ENCODE measurements at places on chromosomes 16 and 17.
A peak's percentile ranks its signal among the peaks of the same experiment; 100 is the strongest.

- no peak for DNase-seq
Observed at GRCh38 chr17:29633886-29634285, 11.2 kb upstream of the CORO6 start.

- DNase-seq, result no peak
Observed at GRCh38 chr17:349666-350065, 2.9 kb downstream of the RPH3AL start.

GRCh38 chr16:67531247-67531646, 2.6 kb downstream of the RIPOR1 start:
- no peak for DNase-seq

- peak; percentile 38 for DNase-seq
Observed at GRCh38 chr17:42101513-42102292, 3.4 kb upstream of the ZNF385C start.

DNA sequence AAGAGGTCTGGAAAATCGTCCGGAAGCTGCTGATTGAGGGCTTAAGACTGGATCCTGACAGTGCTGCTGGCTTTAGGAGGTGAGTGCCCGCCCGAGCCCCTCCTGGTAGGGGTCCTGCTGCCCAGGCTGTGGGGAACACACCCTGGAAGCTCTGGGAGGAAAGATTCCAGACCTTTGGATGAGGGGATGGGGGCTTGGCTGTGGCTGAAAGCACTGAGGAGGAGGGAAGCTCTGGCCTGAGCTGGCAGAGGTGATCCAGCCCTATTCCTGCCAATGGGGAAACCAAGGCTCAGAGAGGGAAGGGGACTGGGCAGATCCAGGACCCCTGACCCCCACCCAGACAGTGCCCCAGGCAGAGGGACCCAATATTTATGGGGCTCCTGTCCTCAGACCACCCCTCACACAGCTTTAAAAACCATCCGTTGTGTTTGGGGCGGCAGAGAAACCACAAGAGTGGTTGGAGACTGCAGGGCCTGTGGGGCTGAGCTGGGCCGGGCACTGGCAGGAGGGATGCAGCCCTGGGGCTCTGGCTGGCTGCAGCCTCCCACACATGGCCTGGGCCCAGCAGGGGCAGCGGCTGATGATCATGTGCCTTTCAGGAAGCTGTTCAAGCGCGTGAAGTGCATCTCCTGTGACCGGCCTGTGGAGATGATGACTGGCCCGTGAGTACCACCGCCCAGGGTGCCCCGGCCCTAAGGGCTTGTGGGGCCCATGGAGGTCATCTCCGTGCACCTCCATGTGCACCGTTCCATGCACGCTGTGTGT, 22.8 kb downstream of the UBALD1 start:
- DNase-seq, result no peak

DNA sequence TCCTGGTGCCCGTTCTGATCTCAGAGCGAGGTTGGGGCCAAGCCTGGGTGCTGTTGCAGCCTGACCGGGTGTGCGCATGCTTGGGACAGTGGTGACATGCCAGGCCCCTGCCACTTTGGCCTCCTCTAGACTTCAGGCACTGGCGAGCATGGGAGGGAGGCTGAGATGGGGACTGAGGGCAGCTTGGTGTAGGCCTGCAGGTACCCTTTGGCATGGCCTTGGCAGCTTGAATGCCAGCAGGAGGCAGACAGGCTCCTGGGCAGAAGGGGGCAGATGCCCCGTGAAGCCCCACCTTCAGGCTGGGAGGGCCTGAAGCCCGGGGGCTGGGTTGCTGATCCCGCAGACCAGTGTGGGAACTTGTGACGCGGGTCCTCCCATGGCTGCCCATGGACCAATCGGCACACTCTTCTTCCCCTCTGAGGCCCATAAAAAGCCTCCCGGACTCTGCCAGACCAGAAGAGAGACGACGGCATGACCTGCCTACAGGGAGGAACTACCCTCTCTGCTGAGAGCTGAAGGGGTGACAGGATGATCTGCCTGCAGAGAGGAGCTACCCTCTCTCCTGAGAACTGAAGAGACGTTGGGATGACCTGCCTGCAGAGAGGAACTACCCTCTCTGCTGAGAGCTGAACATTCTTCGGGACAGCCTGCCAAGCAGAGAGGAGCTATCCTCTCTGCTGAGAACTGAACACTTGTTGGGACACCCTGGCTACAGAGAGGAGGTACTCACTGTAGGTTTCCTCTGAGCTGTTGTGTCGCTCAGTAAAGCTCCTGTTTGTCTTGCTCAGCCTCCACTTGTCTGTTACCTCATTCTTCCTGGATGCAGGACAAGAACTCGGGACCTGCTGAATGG, 17.5 kb downstream of the RHOT1 start:
- no peak for DNase-seq

DNA sequence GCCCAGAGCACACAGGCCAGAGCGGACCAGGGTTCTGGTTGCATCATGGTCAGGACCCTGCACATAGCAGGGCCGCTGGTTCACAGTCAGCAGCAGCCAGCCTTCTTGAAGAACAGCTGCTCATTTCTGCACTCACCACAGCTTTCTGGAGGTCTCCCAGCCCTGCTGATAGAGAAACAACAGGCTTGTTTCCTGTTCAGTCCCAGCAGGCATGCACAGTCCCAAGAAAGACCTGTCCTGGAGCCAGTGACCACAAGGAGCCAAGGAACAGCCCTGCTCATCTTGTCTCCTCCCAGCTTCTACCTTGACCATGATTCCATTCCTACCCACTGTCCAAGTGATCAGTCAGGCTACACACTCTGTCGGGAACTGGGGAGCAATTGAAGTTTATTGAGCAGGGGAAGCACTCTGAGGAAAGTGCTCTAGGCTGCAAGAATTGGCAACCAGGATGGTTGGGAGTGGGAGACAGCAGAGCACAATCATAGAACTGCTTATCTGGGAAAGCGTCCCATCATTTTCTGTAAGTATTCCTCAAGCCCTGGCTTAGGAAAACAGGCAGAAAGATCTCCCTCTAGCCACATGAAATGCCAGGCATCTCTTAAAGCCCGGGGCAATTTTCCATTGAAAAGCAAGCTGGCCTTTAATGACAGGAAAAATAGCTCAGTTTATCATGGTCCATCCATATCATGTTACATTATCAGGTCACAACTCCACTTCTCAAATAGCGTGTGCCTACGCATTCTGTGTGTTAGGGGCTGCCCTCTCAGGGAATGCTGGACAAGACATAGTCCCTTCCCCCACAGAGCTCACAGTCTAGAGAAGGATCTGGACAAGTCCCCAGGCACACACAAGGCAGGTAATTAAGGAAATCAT, 155.4 kb upstream of the FOXF1 start:
- no peak for DNase-seq

DNA sequence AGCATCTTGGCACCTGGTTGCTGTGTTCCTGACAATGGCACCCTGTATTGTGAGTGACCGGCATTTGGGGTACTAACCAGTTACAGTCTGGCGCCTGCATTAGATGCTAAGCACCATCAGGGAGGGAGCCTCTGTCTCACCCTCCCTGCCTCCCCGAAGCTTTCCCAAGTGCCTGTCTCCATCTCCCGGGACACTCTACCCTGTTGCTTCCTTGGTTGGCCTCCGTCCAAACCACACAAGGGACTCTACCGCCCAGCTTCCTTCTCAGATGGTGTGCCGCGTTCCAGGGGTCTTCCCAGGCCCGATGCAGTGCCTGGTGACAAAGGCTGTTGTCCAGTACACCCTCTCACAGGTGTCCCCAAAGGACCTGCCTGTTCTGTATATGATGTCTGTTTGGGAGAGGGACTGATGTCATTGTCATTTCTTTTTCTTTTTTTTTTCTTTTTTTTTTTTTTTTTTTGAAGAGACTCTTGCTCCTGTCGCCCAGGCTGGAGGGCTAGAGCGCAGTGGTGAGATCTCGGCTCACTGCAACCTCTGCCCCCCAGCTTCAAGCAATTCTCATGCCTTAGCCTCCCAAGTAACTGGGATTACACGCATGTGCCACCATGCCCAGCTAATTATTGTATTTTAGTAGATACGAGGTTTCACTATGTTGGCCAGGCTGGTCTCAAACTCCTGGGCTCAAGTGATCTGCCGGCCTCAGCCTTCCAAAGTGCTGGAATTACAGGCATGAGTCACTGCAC, 6.7 kb downstream of the SNN start:
- no peak for DNase-seq

- DNase-seq, result no peak
Observed at GRCh38 chr17:65539630-65540266, 21.7 kb downstream of the AXIN2 start.

DNA sequence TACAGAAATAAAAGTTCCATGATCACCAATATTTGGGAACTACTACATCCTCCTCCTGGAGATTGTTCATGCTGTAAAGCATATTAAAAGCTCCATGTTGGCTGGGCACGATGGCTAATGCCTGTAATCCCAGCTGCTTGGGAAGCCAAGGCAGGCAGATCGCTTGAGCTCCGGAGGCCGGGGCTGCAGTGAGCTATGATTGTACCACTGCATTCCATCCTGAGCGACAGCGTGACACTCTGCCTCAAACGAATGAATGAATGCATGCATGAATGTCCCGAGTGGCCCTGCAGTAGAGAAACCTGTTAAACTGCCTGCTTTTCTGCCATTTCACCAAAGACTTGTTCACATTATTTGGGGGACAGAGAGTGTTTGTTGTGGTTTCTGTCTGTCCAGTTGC, 15.0 kb downstream of the CNEP1R1 start:
- DNase-seq, result no peak

GRCh38 chr17:42312285-42313130, 24.2 kb downstream of the STAT5A start:
- DNase-seq, result no peak

DNA sequence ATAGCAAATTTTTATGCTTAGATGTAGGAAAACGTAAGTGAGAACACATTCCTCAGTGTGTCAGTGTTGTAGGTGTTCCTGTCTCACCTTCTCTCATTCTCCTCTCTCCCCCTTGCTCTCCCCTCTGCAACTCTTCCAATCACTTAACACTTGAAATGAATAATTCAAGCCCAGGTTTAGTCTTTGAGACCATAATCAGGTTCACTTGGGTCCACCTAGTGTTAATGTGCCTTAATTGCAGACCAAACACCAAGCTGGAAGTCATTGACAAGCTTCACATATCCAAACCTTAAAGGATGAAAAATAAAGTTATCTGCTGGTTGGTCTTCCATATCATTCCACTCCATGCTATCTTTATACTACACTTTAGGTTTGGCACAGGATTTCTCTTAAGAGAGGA, 37.0 kb downstream of the STXBP4 start:
- peak; percentile 6 for DNase-seq

DNA sequence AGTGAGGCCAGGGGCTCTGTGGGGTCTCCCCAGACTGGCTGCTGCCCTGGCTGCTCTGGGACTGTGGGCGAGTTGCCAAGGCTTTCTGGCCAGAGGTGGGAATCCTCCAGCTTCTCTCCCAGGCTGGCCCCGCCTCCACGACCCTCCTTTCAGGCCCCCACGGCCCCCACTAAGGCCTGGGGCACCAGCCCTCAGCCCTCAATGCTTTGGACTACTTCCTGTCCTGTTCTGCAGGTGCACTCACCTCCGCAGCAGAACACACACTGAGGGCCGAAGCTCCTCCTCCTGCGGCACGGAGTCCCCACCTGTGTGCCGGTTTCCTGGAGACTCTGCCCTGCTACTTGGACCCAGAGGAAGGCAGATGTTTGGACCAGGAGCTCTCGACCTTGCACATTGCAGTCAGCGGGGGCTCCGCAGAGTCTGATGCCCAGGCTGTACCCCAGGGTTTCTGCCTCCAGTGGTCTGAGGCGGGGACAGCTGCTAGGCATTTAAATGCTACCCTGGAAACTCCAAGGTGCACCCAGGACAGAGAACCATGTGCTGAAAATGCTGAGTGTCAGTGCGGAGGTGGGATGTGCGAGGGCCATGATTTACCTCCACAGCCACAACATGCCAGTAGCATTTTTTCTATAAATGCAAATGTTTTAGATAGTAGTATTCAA, 223.8 kb downstream of the IRF8 start:
- no peak for DNase-seq

DNA sequence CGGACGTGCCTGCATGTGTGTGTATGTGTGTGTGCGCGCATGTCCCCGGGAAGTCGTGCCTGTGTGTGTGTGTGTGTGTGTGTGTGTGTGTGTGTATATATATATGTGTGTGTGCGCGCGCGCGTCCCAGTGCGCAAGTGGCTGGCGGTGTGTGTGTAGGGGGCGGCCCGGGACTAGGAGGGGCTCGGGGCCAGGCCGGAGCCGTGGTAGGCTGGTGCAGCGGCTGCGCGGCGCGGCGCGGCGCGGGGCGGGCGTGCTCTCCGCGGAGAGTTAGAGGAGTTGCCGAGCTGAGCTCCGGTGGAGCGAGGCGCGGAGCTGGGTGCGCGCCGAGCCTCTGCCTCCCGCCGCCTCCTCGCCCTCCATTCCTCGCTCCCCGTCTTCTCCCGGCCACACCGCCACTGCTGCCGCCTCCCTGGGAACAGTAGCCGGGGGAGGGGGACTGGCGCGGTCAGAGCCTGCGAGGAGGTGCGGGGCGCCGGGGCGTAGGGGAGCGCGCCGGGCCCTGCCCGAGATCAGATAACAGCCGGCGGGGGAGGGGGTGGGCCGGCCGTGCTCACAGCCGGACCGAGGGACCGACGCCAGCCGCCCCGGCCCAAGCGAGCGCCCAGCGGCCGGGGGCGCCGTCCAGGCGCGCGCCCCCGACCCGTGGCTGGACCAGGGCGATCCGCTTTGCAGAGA, at the start of gene KCNJ12:
TSS of gene KCNJ12 (plus strand) at position 277 of the 678 bp plus-strand sequence. CDS start 38,986 bp downstream, outside the sequence.
- no peak for DNase-seq

DNA sequence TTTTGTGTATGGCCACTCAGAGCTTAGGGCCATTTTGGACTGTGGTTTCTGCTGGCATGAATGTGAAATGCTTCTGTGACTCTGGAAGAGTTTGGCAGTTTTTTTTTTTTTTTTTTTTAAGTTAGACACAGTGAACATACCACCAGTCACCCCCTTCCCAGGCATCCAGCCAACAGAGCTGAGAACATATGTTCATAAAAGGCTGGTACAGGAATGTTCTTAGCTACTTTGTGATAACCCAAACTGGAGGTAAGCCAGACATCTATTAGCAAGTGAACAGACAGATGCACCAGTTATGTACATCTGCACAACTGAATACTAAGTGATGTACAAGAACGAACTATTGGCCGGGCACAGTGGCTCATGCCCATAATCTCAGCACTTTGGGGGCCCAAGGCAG, 92.7 kb downstream of the ABCC1 start:
- no peak for DNase-seq

- DNase-seq, result peak; percentile 40
Observed at GRCh38 chr17:51152766-51153209, 571 bp upstream of the NME1 start.

GRCh38 chr16:57166451-57166850, 19.4 kb downstream of the PSME3IP1 start:
- no peak for DNase-seq

DNA sequence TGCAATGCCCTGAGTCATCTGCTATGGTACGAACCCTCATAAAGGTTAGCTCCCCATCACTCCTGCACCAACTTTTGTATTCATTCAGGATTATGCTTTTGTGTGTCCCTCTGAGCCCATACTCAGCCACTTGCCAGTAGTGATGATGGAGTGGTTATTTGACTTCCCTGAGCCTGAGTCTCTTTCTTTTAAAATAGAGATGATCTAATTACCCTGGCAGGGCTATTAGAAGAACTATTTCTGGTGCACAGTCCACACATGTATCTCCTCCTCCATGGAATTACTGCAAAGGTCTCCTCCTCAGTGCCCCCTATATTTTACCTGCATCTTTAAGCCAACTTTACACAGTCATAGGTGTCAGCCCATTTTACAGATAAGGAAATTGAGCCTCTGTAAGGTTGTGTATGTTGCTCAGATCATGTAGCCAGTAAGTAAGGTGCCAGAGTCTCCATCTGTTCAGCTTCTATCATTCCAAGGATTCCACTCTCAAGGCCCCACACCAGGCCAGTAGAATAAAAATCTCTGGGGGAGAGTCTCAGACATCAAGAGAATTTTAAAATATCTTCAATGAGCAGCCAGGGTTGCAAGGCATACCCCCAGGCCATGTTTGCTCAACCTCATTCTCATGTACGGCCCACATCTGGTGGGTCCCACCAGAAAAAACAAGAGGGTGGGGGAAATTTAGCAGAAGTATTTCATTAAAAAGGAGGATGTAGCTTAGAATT, 333.7 kb upstream of the HSBP1 start:
- no peak for DNase-seq

Data from LoVo (cell line).